ENCODE measurements at places on chromosomes 12 and 14. TPM values are rescaled to one million over a fixed set of nuclear protein-coding genes. Genes with fewer than 3 reads are reported as not detected.

BHLHE41 gene
- total RNA-seq = 4.6 TPM

RNASE7 gene
- total RNA-seq = not detected

ARHGDIB gene
- 259 TPM for total RNA-seq

ZDHHC22 gene
- not detected for total RNA-seq

B3GNT4 gene
- 0.24 TPM for total RNA-seq

PLBD1 gene
- total RNA-seq = 18.3 TPM

DGKA gene
- total RNA-seq = 36.0 TPM

SLC39A2 gene
- total RNA-seq = not detected

IFNG-AS1 gene
- 0.94 TPM for total RNA-seq

All from omental fat pad (tissue), 4 donors.